ENCODE measurements at places on chromosomes 7 and 10. TPM values are rescaled to one million over a fixed set of nuclear protein-coding genes. Genes with fewer than 3 reads are reported as not detected.

DNA sequence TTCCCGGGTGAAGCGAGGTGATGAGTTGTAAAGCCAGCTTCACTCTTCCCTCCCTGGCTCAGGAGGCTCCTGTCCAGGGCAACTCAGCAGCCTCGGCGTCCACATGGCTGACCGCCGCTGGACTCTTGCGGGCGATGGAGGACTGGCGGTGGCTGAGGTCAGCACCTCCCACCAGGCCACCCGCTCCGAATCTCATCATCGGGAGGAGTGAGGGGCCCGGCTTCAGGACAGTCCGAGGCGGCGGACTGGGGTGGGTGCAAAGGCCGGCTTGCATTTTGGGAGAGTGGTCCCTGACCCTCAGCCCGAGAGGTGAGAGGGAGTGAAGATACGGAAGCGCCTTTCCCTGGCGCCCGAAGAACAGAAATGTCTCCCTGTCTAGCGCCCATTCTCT, 759 bp downstream of the DNAJB12 start:
- peak; percentile 64 for DNase-seq

DNA sequence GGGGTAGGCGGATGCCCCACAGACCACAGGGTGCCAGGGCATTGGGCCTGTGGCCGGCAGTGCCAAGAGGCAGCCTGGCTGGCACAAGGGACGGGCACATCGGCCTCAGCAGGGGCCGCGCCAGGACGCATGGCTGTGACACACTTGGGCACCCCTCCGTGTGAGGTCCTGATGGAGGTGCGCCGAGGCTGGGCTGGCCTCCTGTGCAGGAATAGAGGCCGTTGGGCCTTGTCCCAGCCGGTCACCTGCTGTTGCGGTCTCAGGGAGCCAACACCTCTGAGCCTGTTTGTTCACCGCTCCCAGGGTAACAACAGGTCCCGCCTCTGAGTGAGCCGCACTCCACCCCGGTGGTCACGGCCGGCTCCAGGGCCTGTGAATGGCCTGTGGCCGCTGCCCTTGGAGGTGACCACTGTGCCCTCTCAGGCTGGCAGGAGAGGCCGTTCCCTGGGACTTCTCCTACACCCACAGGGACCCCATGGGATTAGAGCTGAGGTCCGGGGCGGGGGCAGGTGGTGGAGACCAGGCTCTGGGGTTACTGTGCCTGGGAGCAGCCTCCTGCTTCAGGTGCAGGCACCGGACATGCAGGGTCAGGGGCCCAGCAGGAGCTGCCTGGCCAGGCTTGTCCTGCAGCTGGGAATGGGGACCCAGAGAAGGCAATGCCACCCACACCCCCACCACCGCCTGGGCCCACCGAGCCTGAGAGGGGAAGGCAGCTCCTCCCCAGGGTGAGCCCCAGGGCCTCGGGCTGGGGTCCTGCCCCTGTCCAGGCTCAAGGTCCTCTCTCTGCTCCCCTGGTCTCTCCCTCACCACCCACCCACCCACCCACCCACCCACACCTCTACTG, 12.0 kb downstream of the PWWP2B start:
- no peak for DNase-seq

DNA sequence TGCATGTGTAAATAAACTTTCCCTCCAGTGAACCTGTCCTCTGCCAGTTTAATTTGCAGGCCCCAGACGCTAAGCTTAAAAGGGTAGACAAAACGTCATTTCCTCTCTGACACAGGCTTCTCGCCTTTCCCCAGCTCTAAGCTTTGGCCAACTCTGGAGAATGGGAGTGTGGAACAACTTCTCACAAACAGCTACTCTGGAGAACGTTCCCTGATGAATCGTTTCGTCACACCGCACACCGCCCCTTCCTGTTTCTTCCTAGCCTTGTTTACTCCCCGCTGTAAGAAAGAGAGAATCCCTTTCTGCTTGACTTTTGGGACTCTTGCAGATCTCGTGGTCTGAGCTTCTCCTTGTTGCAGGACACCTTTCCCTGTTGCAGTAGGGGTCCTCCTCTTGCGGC, 564.2 kb downstream of the TCERG1L start:
- DNase-seq, result no peak

- no peak for DNase-seq
These were observed 9.6 kb upstream of the ZMIZ1 start for GRCh38 chr10:79058899-79059841.

GRCh38 chr7:70923181-70923845, 208.6 kb upstream of the GALNT17 start:
- DNase-seq, result peak; percentile 40

DNA sequence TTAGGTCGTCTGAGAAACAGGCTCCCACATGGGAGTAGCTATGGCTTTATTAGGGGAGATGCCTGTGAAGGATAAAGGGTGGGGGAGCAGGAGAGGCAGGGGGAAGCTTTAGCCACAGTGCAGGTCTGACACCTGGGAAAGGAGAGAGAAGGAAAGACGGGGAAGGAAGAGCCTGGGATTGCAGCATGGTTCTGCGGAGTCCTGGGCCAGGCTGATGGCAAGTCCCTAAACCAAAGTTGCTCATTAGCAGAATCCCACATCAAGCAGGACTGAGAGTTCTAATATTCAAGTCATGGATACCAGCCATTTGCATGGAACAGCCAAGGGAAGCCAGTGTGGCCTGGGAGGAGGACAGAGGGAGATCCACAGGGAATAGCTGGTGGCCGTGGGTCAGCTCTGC, 414.8 kb downstream of the RPS24 start:
- no peak for DNase-seq

DNA sequence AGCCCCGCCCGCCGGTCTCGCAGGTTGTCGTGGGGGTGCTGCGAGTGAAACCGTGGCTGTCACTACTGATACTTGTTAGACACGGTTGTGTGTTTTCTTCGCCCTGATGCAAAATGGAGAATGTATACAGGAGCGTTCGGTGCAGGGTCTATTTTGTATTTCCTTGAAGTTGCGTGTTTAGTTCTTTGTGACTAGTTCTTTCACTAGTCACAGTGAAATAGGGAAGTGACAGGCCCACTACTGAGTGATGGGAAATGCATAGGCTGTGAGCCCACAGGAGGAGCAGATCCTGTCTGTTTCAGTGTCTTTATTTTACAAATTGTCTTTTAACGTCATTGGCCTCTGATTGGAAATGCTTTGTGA, 675 bp downstream of the ABRAXAS2 start:
- DNase-seq, result no peak

The SLC18A2 gene
- 1.6 TPM for total RNA-seq

The EPC1 gene
- total RNA-seq, result 45.4 TPM

- no peak for DNase-seq
These were observed 82.0 kb downstream of the ARL4A start for GRCh38 chr7:12769444-12769843.

The CTBP2 gene
- 97.6 TPM for total RNA-seq

The TRIM50 gene
- not detected for total RNA-seq

DNA sequence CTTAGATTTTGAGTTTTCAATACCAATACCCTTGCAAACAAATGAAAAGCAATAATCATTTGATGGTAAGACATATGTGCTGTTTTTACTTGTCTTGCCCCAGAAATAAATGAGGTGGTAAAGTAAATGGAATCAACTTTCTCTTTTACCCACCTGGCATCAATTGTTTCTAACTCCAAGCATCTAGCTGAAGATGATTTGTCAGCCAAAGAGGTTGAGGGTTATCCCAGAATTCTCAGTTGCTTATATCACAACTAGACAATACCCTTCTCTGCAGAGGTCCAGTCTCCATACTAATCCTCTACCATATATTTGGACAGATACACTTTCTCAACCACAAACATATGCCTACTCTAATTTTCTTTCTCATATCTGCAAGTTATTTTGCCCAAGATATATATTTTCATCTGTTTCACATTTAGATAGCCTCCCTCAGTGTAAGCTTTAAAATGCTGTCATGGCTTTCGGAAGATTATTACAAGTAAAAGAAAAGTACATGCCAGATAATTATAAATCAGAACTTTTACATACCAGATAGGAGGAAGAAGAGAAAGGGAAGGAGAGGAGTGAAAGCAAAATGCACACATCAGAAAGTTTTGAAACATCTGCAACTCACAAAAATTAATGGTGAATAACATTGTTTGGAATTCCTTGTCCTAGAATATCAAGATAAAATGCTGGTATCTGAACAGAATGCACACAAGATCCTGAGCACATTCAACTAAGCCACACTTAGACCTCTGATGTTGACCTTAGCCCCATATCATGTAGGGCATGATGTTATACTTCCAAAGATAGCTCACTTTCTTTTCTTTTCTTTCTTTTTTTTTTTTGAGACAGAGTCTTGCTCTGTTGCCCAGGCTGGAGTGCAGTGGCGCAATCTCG, 146.6 kb downstream of the REEP3 start:
- no peak for DNase-seq

DNA sequence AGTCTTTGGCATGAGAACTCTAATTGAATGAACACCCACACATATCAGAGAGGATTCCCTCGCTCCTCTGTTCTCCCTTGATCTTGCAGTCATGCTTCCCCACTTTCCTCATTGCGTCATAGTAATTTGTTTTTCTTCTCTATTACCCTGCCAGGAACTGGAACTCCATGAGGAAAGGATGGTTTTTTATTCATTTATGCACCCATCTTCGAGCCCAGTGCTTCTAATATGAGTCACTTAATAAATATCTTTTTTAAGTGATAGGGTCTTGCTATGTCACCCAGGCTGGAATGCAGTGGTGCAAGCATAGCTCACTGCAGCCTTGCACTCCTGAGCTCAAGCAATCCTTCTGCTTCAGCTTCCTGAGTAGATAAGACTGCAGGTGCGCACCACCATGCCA, 83.5 kb downstream of the OTUD1 start:
- no peak for DNase-seq

The CAMK2B gene
- total RNA-seq, result 0.31 TPM

DNA sequence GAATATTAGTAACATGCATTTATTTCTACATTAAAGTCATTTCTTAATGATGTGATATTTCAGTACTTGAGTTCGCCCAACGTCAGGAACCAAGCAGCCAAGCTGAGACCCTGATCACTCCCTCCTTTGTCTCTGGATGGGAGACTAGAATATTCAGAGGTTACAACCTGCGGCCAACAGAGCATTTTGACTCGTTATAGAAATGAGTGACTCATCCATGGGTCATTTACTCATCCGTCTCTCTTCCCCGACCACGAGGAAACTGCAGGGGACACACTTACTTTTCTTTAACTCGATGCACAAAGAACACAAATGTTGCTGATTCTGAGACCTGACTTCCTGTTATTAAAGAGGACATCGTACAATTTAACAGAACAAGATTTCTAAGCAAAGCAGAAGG, 343.3 kb downstream of the FRMD4A start:
- no peak for DNase-seq

DNA sequence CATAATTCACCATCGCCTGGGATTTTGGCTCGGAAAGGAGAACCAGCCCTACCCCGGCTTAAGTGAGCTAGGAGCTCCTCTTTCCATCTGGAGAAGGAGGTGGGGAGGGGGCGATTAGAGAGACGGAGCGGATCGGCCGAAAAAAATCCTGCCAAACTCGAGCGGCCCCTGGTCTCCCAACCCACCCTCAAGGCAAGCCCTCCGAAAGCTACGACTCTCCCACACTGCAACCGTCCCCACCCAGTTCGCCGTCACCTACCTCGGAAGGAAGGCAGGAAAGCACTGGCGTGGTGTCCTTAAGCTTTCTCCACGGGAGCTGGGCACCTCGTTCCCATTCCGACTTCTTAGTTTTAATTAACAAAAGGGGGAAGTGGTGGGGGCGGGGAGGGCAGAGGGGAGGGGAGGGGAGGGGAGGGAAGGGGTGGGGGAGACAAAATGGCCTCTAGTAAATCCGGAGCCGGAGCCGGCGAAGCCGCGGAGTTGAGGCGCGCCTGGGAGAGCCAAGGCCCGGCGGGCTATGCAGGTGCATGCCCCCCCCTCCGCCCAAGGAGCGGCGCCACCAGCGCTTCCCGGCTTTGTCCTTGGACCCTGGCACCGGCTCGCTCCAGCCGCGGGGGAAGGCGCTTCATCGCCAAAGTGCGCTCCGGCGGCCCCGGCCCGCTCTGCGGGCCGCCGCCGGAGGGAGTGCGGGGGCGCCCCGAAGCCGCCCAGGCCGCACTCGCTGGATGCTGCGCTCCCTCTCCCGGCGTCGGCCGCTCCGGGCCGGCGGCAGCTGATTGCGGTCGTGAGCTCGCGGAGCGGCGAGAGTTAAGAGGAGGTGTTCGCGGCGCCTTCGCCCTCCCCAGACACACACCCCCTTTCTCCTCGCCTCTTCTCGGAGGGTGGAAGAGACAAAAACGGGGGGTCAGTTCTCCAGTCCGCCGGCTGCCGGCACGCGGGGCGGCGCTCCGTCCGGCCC, at the start of gene LRRC4:
Gene LRRC4 (minus strand): TSS at position 784 of the 958 bp plus-strand sequence. CDS start 797 bp downstream, outside the sequence.
- DNase-seq, result peak; percentile 85

All from neural progenitor cell (in vitro differentiated cells).